Right ventricle myocardium inferior (tissue), 1 donor: ENCODE measurements at places on chromosomes 7 and 10.

- DNase-seq, result no peak
Observed at GRCh38 chr7:25073451-25073850, 51.6 kb downstream of the CYCS start.

- DNase-seq, result no peak
Observed at GRCh38 chr7:37434529-37434928, 14.1 kb downstream of the ELMO1 start.

- DNase-seq, result no peak
Observed at GRCh38 chr7:30920584-30921539, 9.2 kb downstream of the AQP1 start.

DNA sequence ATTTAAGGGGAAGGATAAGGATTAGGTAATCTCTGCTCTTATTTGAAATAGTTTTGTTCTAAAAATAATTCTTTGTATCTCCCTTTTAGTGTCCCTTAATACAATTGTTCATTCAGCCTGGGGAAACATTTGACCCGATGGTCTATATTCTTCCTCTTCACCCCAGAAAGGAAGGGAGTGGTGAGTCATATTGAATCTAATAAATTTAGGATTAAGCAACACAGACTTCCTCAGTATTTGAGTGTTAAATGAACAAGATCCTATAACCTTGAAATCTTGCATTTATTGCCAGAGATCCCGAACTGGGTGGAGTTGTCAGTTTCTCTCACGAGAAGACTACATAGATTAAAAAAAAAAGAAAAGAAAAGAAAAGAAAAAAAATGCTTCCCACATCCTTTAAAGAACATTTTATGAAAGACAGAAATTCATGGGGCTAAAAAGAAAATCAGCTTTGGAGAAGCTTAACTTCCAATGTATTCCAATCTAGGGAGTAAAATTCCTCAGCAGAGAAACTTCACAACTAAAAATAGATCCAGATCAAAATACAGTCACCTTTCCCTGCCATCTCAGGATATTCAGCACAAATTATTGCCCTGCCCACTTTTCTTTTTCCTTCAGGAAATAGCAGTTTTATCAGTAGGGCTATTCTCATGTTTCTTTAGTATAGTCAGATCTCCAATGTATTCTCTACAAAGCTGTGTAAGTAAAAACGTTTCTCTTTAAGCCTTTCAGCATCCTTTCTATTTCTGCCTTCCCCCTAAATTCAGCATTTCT, 82.2 kb downstream of the SEMA3D start:
- DNase-seq, result no peak

- DNase-seq, result no peak
Observed at GRCh38 chr10:16509996-16510395, 11.7 kb downstream of the C1QL3 start.

- no peak for DNase-seq
Observed at GRCh38 chr10:13503745-13504463, 24.9 kb downstream of the BEND7 start.

GRCh38 chr10:34405611-34406462, 409.3 kb downstream of the PARD3 start:
- no peak for DNase-seq

GRCh38 chr10:125409756-125410155, 249.4 kb upstream of the CTBP2 start:
- DNase-seq, result no peak
